ENCODE measurements at places on chromosomes 13 and 19. TPM values are rescaled to one million over a fixed set of nuclear protein-coding genes. Genes with fewer than 3 reads are reported as not detected.

The TEX26 gene
- total RNA-seq: not detected

The OR7D2 gene
- not detected for total RNA-seq

The FFAR1 gene
- total RNA-seq: not detected

The PTH2 gene
- not detected for total RNA-seq

The ANO8 gene
- 9.4 TPM for total RNA-seq

The FCAR gene
- total RNA-seq: 32.8 TPM

The ADGRE2 gene
- total RNA-seq: 89.6 TPM

The KLK14 gene
- total RNA-seq: not detected

The KIR3DL2 gene
- total RNA-seq: 0.43 TPM

The URAD gene
- total RNA-seq: not detected

The CCL25 gene
- not detected for total RNA-seq

The MIR17HG gene
- total RNA-seq: 5.0 TPM

The TNFRSF19 gene
- total RNA-seq: 8.4 TPM

DNA sequence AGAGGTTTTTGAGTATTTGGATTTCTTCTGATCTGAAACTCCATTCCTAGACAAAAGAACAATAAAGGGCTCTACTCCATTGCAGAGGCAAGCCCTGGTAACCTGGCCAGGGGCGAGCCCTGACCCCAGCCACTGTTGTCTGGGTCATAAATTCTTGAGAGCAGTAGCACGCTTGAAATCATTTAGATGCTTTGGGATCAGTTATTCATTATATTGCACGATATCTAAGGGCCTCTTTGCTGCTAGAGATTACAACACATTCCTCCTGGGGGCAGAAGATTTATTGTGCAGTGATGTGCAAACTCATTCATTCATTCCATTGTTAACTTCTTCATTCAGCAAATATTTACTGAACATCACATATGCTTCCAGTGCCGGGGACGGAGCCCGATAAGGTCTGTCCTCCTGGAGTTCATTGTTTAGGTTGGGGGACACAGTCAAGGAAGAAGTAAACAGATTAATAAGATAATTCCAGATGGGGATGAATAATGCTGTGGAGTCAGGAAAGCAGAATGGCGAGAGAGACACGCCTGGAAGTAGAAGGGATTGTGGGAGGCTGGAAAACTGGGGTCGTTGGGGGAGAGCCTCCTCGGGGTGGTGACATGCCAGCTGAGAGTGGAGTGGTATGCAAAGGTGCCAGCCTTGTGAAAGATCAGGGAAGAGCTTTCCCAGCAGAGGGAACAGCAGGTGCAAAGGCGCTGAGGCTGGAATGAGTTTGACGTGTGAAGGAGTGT lies 34.9 kb downstream of the SIPA1L3 start:
- DNase-seq: peak; percentile 28

DNA sequence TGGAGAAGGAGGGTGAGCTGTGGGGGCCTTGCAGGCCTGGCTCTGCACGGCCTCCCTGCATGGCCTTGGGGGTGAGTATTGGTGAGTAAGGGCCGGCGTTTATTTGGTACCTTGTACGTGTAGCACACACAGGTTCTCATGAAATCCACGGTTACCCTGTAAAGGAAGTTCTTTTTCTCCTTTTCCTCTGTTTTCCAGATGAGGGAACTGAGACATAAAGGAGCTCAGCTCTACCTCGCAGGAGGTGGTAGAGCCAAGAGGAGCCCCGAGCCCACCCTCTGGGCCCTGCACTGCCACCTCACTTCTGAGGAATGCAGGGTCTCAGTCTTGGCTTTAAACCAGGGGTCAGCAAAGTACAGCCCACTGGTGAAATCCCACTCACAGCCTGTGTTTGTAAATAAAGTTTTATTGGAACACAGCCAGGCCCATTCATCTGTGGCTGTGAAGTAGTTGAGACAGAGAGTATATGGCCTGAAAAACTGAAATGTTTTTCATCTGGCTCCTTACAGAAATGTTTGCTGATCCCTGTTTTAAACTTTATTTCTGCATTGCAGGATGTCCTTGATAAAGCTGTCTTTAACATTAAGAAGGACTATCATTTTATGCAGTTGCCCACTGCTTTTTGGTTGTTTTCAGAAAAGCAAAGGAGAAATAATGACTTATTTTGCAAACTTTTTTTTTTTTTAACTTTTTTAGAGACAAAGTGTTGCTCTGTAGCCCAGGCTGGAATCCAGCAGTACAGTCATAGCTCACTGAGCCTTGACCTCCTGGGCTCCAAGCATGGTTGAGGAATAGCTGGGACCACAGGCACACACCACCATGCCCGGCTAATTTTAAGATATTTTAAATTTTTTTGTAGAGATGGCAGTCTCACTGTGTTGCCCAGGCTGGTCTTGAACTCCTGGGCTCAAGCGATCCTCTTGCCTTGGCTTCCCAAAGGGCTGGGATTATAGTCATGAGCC lies 6.4 kb downstream of the EPN1 start:
- no peak for DNase-seq

DNA sequence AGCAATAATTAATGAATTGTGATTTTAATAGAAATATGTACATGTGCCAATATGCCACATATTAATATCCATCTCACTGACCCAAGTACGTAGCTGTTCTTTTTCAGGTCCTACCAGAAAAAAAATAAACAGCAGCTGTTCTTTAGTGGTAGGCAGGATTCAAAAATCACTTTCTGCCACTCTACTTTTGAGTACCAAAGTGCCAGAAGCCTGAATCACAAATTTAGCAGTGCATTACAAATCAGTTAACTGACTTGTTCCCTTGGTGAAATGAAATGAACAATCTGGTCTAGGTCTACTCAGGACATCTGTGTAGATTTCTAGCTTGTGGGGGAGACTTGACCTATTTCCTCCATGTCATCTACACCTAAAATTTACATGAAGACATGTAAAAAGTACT lies 775.5 kb upstream of the GPC6 start:
- no peak for DNase-seq

DNA sequence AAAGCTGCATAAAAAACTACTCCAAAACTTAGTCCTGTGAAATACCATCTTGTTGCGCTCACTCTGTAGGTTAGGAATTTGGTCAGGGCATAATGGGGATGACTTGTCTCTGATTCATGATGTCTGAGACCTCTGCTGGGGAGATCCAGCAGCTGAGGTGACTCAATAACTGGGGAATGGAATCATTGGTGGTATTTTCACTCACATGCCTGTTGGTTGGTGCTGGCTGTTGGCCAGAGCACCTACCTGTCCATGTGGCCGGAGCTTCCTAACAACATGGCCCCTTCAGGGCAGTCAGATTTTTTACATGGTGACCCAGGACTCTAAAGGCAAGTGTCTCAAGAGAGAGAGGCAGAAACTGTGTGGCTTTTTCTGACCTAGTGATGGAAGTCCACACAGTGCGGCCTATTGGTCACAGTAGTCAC lies 7.4 kb upstream of the ESD start:
- no peak for DNase-seq

DNA sequence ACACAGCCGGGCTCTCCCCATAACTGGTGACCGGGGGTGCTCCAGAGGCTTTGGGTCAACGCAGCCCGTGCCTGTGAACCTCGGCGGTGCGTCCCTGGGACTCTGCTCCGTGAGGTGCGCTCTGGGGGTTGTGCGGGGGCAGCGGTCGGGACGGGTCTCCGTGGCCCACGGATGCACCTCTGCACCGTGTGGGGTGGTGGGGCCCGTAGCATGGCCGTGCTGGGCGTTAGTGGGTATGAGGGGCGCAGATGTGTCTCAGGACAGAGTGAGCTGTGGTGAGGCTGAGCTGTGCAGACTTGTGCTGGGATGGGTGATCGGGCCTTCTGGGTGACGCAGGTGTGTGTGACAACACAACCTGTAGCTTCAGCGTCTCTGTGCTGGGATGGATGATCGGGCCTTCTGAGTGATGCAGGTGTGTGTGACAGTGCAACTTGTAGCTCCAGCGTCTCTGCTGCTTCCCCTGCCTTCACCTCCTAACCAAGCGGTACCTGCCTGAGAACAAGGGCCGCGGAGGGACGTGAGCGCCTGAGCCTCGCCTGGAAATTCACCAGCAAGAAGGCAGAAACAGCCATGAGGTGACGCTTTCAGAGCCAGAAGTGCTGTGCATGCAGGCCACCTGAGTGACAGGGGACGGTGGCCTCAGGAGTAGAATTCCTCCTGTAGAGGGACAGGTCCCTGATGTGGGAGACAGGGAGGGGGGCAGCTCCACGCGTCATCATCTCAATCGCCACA lies 599 bp downstream of the ZNF331 start:
- no peak for DNase-seq

DNA sequence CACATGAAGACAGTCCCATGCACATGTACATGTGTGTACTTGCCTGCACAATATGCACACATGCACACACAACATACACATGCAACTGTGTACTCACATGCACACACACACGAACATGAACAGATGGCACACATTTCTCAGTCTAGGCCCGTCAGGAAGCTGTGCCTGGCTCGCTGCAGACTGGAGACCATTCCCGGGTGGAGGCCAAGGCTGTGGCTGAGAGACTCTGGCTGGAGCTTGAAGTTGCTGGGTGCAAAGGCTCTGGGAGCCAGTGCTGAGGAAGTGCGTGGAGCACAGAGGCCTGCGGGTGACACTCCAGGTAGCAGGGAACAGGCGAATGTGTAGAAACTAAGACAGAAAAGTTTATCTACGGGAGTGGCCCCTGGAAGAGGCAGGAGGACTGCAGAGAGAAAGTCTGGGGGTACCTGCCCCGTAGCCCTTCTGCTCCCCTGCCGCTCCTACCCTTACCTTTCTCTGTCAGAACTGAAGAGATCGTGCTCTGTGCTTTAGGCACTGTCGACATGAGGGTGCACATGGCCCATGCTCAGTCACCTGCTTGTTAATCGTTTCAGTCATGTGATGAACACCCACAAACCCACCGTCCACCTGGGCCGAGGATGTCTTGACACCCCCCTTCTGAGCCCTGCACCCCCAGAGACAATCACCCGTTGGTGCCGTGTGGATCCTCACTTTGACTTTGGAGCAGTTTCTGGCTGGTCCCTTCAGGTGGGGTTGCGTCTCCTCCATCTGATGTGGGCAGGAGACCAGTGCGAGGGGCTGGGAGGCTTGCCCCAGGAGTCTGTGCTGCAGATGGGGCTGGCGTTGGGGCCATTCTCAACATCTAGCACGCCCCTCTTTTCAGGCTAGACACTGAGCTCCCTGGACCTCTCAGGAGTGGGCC lies 69.4 kb downstream of the TEX29 start:
- peak; percentile 52 for DNase-seq

DNA sequence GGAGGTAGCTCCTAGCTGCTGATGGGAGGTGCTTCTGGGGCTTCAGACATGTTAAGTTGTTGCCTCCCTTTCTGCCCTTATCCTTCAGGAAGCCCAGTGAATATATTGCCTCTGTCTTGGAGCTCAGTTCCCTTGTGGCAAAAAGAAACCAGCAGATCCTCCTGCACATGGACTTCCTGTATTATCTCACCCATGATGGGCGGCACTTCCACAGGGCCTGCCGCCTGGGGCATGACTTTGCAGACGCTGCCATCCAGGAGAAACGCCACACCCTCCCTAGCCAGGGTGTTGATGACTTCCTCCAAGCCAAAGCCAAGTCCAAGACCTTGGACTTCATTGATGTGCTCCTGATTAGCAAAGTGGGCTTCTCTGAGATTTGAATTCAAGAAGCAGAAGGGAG lies 6.0 kb upstream of the CYP4F12 start:
- DNase-seq: no peak

DNA sequence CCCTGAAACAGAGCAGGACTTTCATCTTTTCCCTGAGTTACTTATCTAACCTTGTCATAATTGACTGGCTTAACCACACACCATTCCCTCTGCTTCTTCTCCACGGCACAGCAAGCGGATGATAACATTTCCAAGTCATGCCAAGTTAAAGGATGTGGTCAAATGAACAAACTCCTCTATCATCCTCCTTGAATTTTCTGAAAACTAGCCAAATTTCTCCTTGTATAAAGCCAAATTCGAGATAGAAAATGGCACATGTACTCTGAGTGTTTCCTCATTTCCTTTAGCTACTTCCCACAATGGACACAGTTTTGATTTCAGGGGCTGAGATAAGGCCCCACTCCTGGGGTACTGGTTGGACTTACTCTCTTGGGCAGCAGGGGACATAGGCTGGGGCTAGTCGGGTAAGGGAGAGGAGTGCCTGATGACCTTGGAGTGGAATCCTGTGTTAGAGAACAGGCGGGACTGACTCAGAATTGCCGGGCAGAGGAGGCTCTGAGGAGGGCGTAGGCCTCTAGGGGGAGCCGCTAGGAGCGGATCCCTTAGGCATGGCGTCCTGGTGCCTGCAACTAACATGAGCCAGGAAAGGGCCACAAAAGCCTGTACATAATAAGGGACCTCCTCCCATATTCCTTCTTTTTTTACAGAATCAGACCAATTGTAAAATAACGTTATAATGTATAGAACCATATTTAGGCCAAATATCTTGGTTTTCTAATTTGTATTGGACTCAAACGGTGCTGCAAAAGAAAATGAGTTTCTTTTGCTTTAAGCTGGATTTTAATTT lies 20.3 kb upstream of the TMTC4 start:
- DNase-seq: peak; percentile 60

- no peak for DNase-seq
Observed at GRCh38 chr13:73419186-73419585, 360.4 kb downstream of the KLF5 start.

GRCh38 chr19:31253526-31254179 lies 95.6 kb downstream of the TSHZ3 start:
- no peak for DNase-seq

- DNase-seq: no peak
Observed at GRCh38 chr19:39832341-39833083, 1.4 kb downstream of the DYRK1B start.

DNA sequence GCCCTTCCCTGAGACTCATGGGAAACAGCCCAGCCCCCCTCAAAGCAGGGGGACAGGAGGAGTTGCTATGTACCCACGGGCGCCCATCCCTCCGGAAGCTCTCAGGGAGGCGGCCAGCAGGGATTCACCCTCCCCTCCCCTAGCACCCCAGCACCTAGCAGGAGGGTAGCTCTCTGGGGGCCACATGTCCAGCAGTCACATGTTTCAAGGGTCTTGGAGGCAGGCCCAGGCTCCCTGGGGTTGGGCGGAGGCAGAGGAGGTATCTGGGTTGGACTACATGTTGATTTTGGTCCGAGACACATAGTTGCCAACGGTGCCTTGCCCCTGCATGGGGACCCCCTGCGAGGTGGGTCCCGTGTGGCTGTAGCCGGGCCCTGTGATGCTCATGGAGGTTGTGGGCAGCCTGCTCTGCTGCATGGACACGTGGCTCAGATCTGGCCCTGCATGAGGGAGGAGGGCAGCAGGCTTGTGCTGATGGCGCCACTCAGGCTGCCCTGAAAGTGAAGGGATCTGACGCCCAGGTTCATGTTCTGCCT lies 7.0 kb upstream of the RNF6 start:
- no peak for DNase-seq

Data from spleen (tissue), 13 donors.